GM23338 (cell line): ENCODE measurements at places on chromosomes 5 and 9. TPM values are rescaled to one million over a fixed set of nuclear protein-coding genes. Genes with fewer than 3 reads are reported as not detected.

The KCNIP1 gene
- 0.31 and 3.0 TPM in 2 replicates for total RNA-seq

The CBY3 gene
- 0.52 and 2.3 TPM in 2 replicates for total RNA-seq

The TSC1 gene
- total RNA-seq: 43.2 and 48.0 TPM in 2 replicates

The PTGES gene
- 3.6 and 3.9 TPM in 2 replicates for total RNA-seq

The ACER2 gene
- total RNA-seq: 11.6 and 14.6 TPM in 2 replicates
